ENCODE measurements at places on chromosomes 3 and 15. TPM values are rescaled to one million over a fixed set of nuclear protein-coding genes. Genes with fewer than 3 reads are reported as not detected.

GOLGA8N gene
- 3.0 TPM for polyA plus RNA-seq

PLSCR4 gene
- polyA plus RNA-seq, result 6.1 TPM

KLHL6 gene
- 0.16 TPM for polyA plus RNA-seq

PARP9 gene
- polyA plus RNA-seq, result 17.1 TPM

CCR5 gene
- 0.73 TPM for polyA plus RNA-seq

HESX1 gene
- 0.51 TPM for polyA plus RNA-seq

SLC25A20 gene
- polyA plus RNA-seq, result 5.8 TPM

SOX14 gene
- not detected for polyA plus RNA-seq

RFC4 gene
- polyA plus RNA-seq, result 17.8 TPM

TAMM41 gene
- 12.3 TPM for polyA plus RNA-seq

INO80 gene
- polyA plus RNA-seq, result 4.6 TPM

PIERCE2 gene
- 2.1 TPM for polyA plus RNA-seq

CDC25A gene
- polyA plus RNA-seq, result 2.9 TPM

KY gene
- 0.02 TPM for polyA plus RNA-seq

CNTN6 gene
- not detected for polyA plus RNA-seq

TMEM202 gene
- not detected for polyA plus RNA-seq

DUOXA1 gene
- 145 TPM for polyA plus RNA-seq

C15orf62 gene
- polyA plus RNA-seq, result 21.3 TPM

NPAP1 gene
- under 0.01 TPM for polyA plus RNA-seq

CCR1 gene
- 0.61 TPM for polyA plus RNA-seq

TLE3 gene
- polyA plus RNA-seq, result 33.1 TPM

RTP1 gene
- not detected for polyA plus RNA-seq

PLA2G4E gene
- polyA plus RNA-seq, result 2.5 TPM

CDHR4 gene
- polyA plus RNA-seq, result not detected

ZNF860 gene
- 1.8 TPM for polyA plus RNA-seq

TPRG1 gene
- 61.0 TPM for polyA plus RNA-seq

SSUH2 gene
- 0.22 TPM for polyA plus RNA-seq

TNFAIP8L3 gene
- 9.0 TPM for polyA plus RNA-seq

IL5RA gene
- not detected for polyA plus RNA-seq

TMEM158 gene
- polyA plus RNA-seq, result 5.6 TPM

PP2D1 gene
- polyA plus RNA-seq, result not detected

ACAP2 gene
- 12.5 TPM for polyA plus RNA-seq

CAMKV gene
- 0.01 TPM for polyA plus RNA-seq
